ENCODE measurements at places on chromosomes 7 and 10.

DNA sequence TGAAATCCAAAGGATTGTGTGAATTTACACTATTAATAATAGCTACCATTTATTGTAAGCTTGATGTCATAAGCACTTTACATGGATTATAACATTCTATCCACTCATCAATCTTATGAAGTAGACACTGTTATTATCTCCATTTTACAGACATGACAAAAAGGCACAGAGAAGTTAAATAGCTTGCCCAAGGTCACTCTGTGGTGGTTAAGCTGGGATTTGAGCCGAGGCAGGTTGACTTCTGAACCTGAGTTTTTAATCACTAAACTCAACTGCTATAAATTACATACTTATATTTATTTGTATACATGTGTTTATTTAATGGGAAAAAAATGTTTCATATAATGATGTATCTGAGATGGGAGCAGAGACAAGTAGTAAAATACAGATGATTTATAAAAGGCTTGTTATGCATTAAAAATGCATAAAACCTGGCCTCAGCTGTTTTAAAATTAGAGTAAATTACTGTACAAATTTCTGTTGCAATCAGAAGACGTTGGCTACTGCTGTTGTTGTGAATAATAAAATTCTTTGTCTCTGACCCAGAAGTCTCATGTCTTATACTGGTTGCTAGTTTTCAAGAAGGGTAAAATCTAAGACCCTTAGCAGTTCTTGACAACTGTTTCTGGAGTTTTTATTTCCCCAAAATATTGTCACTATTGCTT lies 61.1 kb upstream of the CALD1 start:
- no peak for DNase-seq

- peak; percentile 33 for DNase-seq
These were observed 34.5 kb downstream of the PPP1R3C start for GRCh38 chr10:91598211-91598977.

GRCh38 chr7:29177963-29178600 lies 16.5 kb upstream of the CHN2 start:
- DNase-seq = no peak

- peak; percentile 38 for DNase-seq
These were observed at the start of gene C1QL3 for GRCh38 chr10:16521311-16522016. TSS of gene C1QL3 (minus strand) at chr10:16521879. CDS start at chr10:16521065, 814 bp downstream.

GRCh38 chr10:69385454-69386350 lies 31.0 kb downstream of the TACR2 start:
- no peak for DNase-seq

- DNase-seq = peak; percentile 68
These were observed 60.8 kb upstream of the PPIF start for GRCh38 chr10:79286318-79286951.

DNA sequence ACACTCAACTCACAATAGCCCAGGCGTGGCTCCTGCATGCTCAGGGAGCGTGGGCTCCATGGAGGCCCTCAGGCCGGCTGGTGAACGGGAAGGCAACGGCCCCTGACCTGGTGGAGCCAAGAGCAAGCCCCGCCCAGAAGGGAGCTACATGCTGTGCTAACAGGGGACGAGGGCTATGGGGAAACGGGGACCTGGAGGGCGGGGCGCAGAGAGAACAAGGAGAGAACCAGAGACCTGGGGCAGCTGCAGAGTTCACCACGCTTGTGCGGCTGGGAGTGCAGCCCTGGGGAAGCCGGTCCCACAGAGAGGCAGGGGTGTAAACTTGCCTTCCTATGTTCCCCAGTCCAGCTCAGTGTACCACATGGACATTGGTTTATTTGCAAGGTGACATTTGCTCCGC lies 69.2 kb upstream of the PPP2R2D start:
- no peak for DNase-seq

GRCh38 chr10:63637901-63638327 lies 116.7 kb downstream of the REEP3 start:
- DNase-seq = no peak

GRCh38 chr7:6546498-6547251 lies 4.6 kb downstream of the GRID2IP start:
- DNase-seq = no peak

- DNase-seq = no peak
These were observed 259.0 kb downstream of the CXCL12 start for GRCh38 chr10:44125879-44126278.

- DNase-seq = no peak
These were observed 107.9 kb downstream of the ODAD2 start for GRCh38 chr10:27890971-27891370.

DNA sequence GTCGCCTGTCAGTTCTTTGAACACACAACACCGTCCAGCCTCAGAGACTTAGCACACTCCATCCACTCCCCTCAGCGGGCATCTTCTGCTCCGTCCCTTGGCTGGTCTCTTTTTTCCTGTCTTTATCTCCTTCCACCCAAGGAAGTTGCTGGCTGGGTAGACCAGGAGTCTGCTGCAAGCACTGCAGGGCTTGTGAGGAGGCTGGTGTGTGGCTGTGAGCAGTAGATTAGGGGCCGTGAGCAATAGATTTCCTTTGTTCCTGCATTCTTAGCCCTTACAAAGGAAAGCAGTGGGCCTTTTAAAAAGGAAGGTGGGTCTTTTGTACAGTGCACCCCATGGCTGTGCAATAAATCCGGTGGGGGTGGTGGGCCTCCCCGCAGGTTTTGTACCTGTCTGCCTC lies 100.3 kb upstream of the BTBD16 start:
- no peak for DNase-seq

DNA sequence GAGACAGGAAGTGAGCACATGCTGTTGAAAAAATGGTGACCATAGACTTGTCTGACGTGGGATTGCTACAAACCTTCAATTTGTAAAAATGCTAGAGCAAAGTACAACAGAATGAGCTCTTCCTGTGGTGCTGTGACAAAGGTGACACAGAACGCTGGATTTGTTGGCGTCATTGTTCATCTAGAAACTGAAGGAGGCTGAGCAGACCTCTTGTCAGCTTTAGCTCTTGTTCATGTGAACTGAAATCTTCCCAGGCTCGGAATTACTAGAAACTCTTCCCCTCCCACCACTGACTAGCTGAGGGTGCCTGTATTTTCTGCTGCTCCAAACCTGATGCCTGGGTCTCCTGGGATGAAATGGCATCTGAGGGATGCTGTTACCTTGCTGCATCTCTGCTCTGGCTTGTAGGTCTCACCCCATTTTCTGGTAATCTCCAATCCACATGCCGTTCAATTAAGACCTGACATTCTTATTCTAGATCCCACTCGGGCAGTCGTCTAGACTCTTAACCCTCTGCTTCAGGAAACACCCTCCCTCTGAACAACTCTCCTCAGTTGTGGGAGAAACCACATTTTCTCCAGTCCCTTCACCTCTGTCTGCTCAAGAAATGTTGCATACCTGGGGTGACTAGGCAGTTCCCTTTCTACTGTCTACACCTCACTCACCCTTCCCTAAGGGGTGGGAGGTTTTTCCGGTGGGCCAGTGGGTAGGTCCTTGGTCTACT lies 349.3 kb downstream of the CXCL12 start:
- DNase-seq = no peak

DNA sequence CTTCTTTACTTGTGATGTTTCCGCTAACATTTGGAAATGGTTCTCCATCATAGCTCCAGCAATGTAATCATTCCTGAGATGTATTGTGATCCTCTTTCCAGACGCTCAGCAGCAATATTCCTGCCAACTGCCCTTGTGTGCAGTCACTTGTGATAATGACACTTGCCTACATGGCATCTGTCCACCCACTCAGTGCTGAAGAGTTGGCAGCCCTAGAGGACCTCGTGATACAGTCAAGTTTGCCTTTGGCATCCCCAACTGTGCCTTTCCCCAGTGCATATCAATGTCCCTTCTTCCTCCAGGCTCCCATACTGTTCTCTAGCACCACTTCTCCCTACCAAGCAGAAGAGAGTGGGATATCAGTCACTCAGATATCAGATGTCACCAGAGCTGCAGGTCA lies 64.9 kb downstream of the MYOF start:
- no peak for DNase-seq

DNA sequence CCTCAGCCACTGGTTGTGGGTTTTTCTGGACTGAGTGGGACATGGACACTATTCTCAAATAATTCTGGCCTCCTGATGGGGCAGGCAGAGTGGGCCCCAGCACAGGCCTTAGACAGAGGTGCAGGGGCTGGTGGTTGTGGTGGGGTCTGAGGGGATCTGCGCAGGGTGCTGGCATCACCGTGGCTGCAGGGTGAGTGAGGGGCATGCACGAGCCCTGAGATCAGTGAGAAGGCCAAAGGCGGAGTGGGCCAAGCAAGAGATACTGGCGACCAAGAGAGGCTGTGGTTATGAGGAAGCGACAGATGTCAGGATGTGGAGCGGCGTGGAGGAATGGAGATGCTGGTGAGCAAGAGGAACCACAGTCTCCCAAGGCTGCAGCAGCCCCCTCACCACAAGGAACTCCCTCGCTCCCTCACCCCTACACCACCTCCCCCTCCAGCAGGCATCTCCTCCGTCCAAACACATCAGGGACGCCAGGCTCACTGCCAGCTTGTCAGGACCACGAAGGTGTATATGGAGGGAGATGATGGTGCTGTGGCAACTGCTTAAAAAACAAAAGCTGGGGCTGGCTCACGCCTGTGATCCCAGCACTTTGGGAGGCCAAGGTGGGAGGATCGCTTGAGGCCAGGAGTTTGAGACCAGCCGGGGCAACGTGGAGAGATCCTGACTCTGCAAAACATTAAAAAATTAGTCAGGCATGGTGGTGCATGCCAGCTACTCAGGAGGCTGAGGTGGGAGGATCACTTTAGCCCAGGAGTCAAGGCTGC lies 9.6 kb downstream of the PRF1 start:
- DNase-seq = no peak

DNA sequence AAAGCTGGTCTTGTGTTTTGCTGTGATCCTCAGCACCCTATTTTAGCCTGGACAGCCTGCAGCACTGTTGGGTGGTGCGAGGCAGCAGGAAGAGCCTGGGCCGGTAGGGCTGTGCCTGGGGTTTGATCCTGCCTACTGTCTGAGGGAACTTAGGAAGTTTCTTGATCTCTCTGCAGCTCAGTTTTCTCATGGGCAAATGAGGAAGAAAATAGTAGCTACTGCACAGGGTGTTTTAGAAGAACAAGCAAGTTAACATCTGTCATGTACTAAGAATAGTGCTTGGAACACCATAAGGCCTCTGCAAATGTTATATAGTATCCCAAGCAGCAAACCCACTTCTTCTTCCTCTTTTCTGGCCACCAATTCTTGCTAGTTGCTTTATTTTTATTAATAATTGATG lies 12.0 kb upstream of the AGR2 start:
- no peak for DNase-seq

DNA sequence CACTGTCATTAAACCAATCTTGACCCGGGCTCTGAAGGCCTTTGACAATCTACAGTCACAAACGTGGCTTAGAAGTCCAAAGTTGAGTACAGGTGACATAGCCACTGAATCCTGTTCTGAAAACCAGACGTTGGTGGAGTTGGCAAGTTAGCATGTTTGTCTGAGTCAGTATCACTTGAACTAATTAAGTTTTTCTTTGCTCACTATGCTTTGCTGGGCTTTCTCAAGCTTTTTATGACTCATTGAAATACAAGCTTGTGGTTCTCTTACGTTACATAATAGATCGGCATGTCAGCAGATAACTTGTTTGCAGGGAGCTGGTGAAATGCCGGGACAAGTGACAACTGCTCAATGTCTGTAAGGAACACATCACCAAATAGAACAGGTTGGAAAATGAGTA lies 53.8 kb downstream of the ARL5B start:
- DNase-seq = no peak

- DNase-seq = peak; percentile 35
These were observed 790 bp downstream of the ADAM22 start for GRCh38 chr7:87934699-87935383.

DNA sequence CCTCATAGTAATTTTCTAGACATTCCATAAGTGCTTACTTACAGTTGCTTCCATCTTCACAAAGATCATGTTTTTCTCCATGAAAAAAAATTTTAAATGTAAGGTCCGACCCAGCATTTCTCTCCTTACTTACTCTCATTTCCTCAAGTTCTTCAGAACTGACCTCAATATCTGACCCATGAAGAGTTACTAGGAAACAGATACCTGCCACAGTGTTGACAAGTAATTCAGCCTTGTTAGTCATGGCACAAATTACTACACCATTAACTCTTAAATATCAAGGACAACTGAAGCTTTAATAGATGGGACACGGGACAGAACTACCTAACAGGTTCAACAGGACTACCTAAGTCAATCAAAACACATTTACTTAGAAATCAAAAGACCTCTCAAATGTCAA lies 316.2 kb downstream of the POM121L12 start:
- DNase-seq = no peak

GRCh38 chr10:102131286-102132170 lies 1.3 kb upstream of the PPRC1 start:
- no peak for DNase-seq

DNA sequence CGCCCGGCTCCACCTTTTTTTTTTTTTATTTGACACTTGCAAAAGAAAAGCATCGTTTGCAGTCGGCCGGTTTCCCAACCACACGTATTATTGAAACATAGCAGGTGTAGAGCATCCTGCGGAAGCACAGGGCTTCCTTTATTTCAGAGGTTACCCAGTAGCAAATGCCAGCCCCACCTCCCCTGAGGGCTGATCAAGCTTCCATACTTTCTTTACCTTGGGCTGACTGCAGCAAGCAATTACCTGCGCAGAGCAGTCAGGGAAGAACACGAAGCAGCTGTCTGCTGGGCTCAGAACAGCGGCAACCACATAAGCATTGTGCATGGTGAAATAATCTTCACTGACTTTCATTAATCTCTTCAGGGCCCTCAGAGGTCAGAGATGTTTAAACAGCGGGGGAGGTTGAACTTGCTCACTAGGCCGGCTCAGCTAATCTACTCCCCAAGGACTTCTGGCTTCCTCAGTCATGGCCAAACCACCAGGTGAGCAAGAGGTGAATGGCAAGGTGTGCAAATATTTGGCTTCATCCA lies 784.7 kb upstream of the AUTS2 start:
- no peak for DNase-seq

DNA sequence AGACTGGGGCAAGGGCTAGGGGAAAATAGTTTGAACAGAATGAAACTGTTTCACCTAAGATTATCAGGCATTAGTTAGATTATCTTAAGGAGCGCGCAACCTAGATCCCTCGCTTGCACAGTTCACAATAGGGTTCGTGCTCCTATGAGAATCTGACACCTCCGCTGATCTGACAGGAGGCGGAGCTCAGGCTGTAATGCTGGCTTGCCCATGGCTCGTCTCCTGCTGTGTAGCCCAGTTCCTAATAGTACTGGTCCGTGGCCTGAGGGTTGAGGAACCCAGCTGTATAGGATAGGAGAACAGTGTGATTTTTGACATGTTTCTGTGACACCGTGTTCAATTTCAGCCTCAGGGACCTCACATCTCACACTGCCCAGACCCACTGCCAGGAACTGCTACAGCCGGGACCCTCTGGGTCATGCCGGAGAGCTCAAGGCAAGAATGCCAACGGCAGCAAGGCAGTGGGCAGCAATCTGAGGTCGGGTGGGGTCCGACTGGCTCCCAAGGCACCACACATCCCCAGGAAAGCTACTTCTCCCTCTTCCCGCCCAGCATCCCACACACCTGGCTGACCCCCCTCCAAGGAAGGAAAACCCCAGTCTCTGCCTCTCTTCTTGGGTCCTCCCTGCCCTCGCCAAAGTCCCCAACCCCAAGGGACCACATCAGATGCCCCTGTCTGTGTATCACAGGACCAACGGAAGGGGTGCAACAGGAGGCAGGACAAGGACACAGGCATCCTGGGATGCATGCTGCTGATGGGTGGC lies 31.7 kb downstream of the CAMK2B start:
- DNase-seq = no peak

- DNase-seq = no peak
These were observed 1.2 kb downstream of the WEE2 start for GRCh38 chr7:141709318-141709717.

All from mucosa of descending colon (tissue), 3 donors.